ENCODE measurements at places on chromosomes 7 and 10.

DNA sequence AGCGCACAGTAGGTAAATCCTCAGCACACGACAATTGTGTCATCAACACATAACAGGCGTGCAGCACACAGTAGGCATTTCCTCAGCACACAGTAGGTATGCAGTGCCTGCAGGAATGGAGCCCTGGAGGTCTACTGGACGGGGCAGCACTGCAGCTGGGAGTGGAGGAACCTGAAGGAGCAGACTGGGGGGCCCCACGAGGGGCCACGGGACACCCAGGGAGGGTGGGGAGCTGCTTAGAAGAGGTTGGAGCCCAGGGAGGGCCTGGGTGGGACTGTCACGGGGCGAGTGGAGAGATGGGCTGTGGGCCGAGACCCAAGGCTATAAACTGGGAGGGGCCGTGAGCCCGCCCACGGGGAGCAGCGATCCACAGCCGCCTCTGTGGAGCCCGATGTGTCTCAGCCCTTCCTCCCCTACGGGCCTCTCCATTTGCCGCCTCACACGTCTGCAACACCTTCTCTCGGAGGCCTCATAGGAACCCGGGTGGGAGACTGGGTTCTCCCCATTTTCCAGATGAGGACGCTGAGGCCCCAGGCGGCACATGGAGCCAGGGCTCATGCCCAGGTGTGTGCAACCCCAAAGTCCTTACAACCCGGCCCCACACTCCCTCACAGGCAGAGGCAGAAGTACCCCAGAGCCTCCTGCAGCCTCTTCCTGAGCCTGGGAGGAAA, 101.5 kb downstream of the MICALL2 start:
- no peak for DNase-seq

- no peak for DNase-seq
Measured at GRCh38 chr10:49612513-49613164, 1.2 kb upstream of the CHAT start.

- DNase-seq, result no peak
Measured at GRCh38 chr10:11522821-11523245, 88.6 kb downstream of the USP6NL start.

DNA sequence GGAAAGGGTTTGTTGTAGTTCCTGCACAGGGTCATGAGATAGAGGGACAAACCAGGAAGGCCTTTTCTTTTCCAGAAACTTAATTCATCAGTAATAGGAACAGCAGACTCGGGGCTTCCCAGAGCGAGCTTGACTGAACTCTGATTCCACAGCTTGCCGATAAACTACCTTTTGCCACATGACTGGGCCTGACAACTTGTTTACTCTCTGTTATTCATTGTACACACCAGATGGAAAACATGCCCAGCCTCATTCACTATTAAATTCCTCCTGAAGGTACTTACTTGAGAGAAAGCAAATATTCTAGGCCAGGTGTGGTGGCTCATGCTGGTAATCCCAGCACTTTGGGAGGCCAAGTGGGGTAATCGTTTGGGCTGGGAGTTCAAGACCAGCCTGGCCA, 77.1 kb upstream of the FGFR2 start:
- DNase-seq, result no peak

DNA sequence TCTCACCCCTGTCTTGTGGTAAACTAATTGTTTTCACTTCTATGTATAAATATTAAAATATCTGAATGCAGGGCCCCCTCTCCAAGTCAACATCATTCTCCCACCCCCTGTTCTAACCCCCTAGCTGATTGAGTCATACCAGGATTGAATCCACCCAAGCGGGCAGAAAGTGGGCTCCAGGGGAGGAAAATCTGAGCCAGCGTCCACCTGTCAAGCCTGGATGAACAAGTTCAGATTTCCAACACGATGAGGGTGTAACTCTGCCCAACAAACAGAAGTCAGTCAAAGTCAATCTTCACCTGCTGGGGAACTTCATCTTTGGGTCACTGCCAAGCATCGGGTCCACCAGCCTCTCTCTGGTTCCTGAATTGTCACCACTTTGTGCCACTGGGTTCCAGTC, 162.9 kb upstream of the CELF2 start:
- no peak for DNase-seq

DNA sequence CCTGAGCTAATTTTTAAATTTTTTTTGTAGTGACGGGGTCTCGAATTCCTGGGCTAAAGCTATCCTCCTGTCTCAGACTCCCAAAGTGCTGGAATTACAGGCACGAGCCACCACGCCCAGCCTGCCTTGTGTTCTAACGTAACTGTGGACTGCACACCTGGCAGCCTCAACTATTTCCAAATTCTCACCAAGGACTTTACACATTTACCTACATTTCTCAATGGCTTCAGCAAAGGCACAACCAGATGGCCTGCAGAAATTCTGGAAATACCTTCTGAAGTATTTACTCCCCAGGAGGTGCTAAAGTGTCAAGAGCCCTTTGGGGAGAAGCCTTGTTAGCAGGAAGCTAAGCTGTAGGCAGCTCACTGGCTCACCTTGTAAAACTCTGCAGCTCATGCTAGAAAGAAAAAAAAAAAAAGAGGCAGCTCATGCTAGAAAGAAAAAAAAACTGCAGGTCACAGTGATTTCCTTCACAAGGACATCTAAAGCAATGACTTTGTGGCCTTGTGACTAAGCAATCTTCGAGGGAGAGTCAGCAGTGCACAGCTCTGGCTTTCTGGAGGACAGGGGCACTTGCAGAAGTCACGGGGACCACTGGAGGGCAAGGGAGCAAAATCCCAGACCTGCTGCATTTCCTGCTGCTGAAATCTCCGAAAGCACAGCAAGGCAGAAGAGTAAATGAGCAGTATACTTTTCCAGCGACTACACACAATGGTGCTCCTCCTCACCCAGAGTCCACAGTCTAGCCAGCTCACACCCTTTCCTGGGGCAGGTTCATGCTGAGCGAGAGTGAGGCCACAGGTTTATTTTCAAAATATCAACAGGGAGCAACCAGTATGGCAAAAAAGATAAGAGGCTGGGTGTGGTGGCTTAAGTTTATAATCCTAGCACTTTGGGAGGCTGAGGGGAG, 40.4 kb downstream of the BAIAP2L1 start:
- DNase-seq, result no peak

GRCh38 chr7:50530766-50531165, 34.4 kb downstream of the DDC start:
- DNase-seq, result no peak

DNA sequence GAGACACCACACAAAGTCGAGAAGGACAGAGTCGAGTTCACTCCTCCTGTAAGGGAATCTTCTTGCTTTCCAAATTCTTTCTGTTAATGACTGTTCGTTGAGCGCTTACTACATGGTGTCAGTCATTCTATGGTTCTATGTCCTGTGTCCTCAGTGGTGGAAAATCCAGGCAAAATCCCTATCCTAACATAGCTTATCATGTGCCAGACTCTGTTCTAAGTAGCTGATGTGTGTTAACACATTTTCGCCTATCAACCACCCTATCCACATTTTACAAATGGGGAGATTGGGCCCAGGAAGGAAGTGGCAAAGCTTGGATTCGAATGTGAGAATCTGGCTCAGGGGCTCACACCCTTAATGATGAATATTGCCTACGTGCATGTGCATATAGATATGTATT, 280.1 kb downstream of the GATA3 start:
- no peak for DNase-seq

DNA sequence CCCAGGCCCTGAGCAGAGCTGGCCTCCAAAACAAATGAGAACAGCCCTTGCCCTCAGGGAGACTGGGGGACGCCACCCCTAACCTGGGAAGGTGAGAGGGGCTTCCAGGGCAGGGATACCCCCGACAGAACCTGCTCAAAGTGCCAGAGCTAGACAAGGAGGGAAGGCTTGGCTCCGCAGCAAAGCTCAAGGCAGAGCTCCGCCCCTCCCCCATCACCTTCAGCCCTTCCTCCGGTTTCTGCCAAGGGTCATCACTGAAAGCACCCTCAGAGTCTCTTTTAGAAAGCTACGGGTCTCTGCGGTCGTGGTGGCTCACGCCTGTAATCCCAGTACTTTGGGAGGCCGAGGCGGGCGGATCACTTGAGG, 73.4 kb upstream of the CUX1 start:
- no peak for DNase-seq

GRCh38 chr10:132184816-132185593, 1.7 kb upstream of the DPYSL4 start:
- DNase-seq, result no peak

- no peak for DNase-seq
Measured at GRCh38 chr7:157856873-157857577, 520.2 kb downstream of the DNAJB6 start.

DNA sequence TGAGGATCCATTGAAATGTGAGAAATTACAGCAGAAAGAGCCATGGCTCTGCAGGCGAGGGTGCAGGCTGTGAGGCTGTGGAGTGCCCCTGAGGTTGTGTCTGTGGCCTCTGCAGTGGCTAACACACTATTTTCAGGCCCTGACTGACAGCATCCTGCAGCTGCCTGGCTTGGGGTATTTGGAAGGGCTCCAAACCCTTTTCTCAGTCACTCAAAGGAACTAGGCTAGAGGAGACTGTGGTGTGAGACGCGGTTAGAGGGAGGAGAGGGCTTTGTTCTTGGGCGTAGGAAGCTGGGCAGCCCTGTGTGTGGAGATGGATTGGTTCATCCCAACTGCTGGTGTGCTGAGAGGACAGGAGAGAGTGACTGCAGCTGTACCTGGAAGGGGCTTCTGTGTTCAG, 134.9 kb downstream of the RAMP3 start:
- DNase-seq, result no peak

- DNase-seq, result no peak
Measured at GRCh38 chr7:17010637-17011300, 129.0 kb upstream of the AGR3 start.

DNA sequence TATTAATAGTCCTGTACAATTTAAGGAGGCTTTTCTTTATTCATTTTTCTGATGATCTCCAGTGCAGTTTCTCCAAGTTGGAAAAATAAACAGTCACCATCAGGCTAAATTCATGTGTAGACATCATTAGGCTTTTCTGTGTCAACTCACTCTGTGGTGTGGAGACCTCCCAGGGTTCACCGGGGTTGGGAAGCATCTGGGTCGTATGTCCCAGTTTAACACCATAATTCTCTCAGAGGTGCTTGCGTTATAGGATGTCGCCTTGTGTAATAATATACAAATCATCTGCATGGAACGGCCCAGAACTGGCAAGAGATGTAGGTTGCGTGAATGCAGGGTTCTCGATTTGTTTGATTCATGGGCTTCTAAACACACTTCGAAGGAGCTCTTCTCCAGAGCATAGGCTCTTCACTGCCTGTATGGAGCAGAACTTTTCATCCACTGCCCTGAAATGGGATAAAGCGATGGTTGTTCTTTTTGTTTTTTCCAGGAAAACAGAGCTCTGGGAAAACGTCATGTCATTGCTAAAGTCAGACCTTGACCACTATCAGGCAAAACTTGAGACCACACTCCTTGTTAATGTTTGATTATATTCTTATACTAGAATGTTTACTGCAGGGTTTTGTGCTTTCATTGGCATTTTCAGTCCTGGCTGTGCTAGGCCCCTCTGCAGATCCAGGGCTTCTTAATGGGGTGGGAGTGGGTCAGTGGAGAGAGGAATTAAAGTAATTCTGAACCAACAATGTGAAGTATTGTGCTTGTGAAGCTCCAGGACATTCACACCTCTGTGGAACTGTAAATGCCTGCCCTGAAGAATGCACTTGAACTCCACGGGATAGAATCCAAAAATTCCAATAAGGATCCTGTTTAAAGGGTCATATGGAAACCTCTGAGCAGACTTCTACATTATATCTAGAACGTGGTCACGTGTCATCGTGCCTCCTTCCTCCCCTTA, 172.8 kb downstream of the TRIL start:
- DNase-seq, result no peak

DNA sequence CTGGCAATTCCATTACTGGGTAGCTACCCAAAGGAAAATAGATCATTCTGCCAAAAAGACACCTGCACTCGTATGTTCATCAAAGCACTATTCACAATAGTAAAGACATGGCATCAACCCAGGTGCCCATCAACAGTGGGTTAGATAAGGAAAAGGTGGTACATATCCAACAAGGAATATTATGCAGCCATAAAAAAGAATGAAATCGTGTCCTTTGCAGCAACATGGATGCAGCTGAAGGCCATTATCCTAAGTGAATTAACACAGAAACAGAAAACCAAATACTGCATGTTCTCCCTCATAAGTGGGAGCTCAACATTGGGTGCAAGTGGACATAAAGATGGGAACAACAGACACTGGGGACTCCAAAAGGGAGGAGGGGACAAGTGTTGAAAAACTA, 93.2 kb downstream of the HIP1 start:
- no peak for DNase-seq

DNA sequence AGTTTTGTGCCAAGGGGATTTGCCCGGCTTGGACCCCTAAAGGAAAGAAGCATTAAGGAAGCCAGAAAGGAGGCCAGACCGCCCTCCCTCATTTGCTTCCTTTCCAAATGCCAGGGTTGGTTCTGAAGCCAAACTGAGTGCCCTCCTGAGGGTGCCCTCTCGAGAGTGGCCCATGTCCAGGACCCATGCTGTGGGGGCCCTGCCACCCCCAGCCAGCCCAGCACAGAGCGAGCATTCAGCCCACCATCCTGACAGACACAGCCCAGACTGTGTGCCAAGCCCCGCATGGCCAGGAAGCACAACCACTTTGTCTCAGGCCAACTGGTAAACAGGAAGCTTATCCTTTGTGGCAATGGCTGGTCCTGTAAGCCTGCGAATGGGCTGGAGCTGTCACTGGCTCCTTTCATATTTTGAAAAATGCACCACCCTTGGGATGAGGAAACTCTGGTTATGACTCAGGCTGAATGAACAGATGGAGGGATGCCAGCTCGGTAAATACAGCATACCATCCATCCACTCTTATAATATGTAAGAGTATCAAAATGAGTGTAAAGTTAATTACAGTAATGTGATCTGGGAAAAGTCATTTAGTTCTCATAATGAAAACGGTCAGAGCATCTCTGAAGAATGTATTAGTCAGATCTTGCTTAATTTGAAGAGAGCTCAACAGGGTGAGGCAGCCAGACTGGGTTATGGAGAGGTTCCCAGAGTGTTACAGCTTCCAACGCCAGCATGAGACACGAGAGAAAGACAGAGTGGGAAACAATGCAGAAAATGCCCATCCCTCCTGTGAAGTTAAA, 65.0 kb downstream of the STK17A start:
- no peak for DNase-seq

GRCh38 chr10:56116684-56117083, 244.4 kb downstream of the ZWINT start:
- no peak for DNase-seq

DNA sequence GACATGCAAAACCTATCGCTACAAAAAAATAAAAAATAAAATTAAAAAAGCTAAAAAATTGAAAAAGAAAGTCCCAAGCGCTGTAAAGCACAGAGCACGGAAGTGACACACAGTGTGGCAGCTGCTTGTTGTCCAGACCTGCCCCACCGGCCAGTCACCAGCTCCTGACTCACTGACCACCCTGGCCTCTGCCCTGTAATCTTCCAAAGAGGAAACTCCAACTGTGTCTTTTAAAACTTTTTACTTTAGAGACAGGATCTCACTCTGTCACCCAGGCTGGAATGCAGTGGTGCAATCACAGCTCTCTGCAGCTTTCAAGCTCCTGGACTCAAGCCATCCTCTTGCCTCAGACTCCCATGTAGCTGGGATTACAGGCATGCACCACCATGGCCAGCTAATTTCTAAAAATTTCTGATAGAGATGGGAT, 23.6 kb downstream of the GNA12 start:
- DNase-seq, result no peak

Measured in stimulated activated CD4-positive, alpha-beta T cell treated with anti-CD3 and anti-CD28 coated beads, Interleukin-15, amount 100 ng/mL, for 1 hour (primary cell).